ENCODE measurements at places on chromosomes 2 and 18.

GRCh38 chr2:109132626-109133025 lies 3.6 kb downstream of the SH3RF3 start:
- DNase-seq: no peak

DNA sequence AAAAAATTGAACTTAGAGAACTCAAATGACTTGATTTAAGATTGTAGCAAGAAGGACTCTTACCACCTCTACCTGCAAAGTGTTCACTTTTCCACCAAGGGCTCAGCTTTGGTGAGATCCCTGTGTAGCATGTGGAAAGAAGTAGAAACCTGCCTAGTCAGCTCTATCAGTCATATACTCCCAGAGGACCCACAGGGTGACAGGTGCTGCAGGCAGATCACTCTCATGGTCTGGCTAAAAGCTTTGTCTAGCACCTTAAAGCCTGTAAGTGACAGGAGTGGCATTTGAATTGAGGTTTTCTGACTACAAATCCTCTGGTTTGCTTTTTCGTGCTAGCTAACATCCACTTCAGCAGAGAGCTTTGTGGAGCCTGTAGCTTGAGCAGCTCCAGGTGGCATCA lies 18.7 kb upstream of the NEMP2 start:
- no peak for DNase-seq

- no peak for DNase-seq
Measured at GRCh38 chr2:67702937-67703336, 305.8 kb downstream of the ETAA1 start.

- no peak for DNase-seq
Measured at GRCh38 chr2:230226051-230226551, 565 bp downstream of the SP140 start.

DNA sequence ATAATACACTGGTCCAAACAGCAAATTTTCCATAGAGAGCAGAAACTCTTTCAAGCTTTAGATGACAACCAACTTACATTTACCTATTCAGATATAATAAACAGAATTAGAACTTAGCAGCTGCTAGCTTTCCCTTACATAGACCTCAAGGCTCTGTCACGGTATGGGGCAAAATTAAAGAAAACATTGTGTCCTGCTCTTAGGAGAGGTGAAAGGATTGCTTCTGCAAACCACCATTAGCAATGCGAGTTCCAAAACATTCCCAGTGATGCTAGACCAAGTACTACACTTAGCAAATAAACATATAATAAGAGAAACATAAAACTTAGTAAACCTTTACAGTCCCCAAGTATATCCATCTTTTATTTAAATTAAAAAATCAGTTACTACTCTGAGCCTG lies 183.3 kb downstream of the CAMKMT start:
- DNase-seq: no peak

- DNase-seq: peak; percentile 95
Measured at GRCh38 chr18:48902856-48903601, 47.7 kb downstream of the SMAD7 start.

DNA sequence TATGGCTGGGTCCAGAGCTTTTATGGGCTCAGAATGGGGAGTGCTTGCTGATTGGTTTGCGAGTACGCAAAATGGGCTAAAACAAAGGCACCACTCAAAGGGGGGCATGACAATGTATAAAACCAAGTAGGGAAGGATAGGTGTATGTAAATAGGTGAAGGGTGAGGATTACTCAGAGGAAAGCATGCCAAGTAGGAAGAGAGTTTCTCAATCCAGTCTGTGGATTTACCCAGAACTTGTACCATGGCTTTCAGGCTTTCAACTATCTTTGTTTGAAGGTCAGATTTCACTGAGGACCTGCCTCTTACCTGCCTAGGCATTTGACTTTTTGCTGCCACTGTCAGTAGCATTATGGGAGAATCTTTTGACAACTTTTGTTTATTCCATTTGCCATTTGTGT lies 92.3 kb downstream of the RAB3GAP1 start:
- DNase-seq: no peak

GRCh38 chr2:71680925-71681324 lies 227.6 kb downstream of the DYSF start:
- peak; percentile 49 for DNase-seq

- DNase-seq: no peak
Measured at GRCh38 chr18:74377776-74378175, 62.1 kb downstream of the C18orf63 start.

DNA sequence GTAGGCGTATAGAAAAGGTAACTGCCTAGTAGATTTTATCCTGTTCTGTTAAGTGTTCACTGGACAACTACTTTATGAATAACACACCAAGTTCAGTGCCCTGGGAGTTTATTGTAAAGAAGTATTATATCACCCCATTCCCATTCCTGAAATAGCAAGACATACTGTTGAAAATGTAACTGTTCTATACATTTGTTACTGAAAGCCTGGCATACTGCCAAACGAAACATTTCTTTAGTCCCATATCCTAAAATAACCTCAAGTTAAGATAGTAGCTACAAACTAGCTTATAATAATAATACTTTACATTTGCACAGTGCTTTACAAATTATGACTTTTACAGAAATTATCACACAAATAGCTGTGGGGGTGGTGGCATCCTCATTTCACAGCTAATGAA lies 25.1 kb downstream of the SPDYA start:
- DNase-seq: no peak

DNA sequence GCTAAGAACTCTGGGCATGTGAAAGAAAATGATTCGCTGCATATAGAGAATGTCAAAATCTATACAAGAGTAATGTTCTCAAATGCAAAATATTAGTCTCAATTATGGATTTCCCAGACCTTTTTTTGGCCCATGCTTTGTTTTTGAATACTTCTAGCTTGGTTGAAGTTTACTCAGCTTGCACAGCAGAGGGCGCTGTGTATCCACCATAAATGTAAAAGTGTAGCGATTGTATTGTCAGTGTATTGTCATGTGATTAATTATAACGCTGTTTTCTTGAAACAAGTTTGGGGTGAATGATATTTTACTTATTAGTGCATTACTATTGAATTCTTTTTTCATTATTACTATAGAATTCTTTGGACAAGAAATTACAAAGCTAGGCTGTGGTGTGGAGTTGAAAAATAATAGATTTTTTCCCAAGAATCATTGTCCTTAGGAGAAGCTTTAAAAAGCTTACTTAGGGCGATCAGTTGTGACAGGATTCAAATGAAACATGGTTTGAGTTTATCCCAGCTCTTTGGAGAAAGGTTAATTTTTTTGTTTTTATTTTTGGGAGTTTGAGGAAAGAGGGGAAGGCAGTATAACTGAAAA lies 98.3 kb downstream of the PIK3C3 start:
- DNase-seq: no peak

- DNase-seq: no peak
Measured at GRCh38 chr2:199309973-199310372, 147.8 kb downstream of the SATB2 start.

DNA sequence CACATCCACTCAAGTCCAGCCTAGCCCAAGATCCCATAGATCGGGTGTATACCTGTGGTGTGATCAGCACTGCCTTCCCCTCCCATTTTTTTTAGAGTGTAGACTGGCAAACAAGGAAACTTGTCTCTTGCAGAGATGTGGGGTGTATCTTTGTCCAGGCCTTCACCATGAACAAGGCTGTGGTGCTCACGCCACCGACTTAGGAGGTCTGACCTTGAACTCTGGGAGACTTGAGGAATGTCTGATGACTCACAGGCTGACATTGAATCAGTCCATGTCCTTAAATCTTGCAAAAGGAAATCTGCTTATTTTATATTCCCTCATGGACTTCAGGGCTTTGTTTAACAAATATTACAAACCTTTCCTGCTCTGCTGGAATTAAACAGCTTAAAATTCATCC lies 4.5 kb upstream of the CTIF start:
- DNase-seq: no peak

- DNase-seq: no peak
Measured at GRCh38 chr18:28884304-28884703, 707.4 kb upstream of the CDH2 start.

DNA sequence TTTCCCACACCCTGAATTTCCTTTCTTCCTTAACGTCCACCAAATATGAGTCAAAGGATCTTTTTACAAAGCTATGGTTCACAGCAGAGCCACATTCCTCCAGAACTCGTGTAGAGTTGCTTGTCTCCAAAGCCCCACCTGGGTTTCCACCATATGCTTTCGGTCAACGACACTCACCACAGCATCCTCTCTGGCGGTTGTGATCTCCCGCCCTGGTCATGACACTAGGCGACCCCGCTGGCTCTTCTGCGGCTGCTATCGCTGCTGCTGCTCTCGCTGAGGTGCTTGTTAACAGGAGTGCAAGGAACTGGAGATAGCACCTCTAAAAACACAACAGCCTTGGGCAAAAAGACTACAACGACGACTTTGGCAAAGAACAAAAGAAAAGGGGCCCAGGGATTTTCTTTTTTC lies 340 bp downstream of the SLC40A1 start:
- DNase-seq: peak; percentile 67

GRCh38 chr18:12460874-12461273 lies 53.1 kb downstream of the PRELID3A start:
- no peak for DNase-seq

DNA sequence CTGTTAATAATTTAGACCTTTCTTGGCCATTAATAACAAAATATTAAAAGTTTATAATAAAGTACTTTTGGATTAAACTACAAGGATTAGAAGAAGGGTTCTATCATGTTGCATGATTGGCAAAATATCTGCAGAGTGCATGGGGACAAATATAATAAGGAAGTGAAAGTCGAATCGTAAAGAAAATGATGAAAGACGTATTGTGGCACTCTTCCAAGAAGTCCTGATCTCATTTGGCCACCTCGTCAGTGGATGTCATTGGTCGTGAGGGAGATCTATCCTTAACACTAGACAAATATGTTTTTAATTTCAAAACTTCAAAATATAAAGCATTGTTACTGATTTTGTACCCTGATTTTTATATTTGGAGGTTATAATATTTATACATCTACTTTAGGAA lies 197.7 kb upstream of the STON1 start:
- DNase-seq: no peak

- peak; percentile 53 for DNase-seq
Measured at GRCh38 chr2:241947401-241947800, 77.9 kb downstream of the RTP5 start.

- no peak for DNase-seq
Measured at GRCh38 chr18:45627204-45627526, 11.9 kb downstream of the SLC14A2 start.

- DNase-seq: no peak
Measured at GRCh38 chr2:142223309-142223708, 92.5 kb upstream of the LRP1B start.

DNA sequence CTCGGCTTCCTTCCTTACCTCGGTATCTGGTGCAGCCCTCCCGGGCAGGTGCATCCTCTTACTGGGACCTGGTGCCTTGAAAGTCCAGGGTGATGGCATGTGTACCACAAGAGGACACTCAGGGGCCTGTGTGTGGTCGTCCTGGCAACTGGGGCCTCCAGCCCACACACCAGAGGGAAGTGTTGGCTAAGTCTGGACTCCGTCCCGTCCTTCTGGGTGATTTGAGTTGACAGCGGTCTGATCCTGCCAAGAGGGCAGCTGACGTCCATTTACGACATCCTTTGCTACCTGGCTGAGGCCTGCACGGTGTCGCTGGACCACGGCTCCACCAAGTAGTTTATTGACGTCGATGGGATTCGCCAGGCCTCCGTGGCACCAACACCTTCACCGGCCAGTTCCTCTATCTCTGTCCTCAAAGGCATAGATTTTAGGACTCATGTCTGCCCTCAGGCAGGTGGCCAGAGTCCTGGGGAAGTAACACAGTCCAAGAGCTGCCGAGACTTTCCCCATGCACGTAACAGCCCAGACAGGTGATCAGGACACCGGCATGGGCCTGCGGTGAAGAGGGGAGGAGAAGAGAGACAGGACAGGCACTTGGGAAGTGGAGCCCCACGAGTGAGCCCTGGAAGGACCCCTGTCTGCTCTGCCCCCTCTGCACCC lies 186.0 kb upstream of the HDAC4 start:
- no peak for DNase-seq

- no peak for DNase-seq
Measured at GRCh38 chr2:86023366-86023712, 82.3 kb downstream of the POLR1A start.

DNA sequence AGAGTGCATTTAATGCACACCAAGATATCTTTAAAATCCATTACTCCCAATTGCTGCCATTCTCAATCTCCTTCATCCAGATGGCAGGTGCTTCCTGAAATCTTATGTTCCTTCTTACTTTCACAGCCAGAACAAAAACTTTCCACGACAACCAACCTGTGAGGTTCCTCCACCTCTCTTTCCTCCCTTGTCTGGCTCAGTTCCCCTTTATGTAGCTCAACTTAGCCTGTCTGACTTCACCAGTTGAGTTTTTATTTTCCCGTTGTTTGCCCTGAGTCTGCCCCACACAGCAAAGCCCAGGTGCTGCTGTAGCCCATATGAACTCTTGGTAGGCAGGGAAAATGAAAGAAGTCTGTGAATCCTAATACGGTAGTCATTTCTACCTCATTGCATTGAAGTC lies 112.5 kb downstream of the MREG start:
- DNase-seq: no peak

GRCh38 chr2:160390544-160391455 lies 102.8 kb downstream of the RBMS1 start:
- DNase-seq: no peak

GRCh38 chr2:40325116-40325515 lies 126.8 kb downstream of the SLC8A1 start:
- DNase-seq: no peak

- peak; percentile 62 for DNase-seq
Measured at GRCh38 chr2:121189011-121189410, 96.0 kb downstream of the TFCP2L1 start.

DNA sequence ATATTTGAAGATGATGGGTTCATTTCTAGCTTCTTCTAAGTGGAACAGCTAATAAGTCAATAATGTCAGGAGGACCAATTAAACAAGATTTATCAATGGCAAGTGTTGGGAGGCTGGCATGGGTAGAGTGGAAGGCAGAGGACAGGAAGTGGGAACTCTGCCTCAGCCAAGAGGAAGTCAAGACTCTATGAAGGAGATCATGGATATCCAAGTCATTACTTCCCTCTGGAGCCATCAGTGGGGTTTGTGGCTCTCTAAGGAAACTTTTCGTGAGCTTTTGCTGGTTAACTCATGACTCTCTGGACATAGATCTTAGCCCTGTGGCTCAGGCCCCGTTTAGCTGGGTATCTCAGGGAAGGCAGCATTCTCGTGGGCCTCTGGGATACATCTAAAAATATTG lies 410.4 kb upstream of the ID2 start:
- no peak for DNase-seq
